MM.1S (cell line): ENCODE measurements at places on chromosomes 4 and X.

- no peak for DNase-seq
These were observed 373.1 kb downstream of the PPARGC1A start for GRCh38 chr4:23516716-23517115.

DNA sequence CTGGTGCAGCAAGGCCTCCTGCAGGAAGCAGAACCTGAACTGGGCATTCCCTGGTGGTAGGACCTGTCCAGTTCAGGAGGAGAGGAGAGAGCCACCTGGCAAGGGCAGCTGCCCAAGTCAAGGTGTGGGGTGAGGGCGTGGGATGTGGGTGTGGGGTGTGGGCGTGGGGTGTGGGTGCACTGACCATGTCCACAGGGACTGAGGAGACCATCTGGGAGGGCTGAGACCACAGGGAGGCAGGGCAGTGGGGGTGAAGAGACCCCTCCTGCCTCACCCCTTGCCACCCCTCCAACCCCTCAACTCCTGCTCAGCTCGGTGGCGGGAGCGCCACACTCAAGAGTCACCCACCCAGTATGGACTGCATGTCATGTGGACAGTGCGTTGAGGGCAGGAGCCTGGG is 117.9 kb downstream of the CPZ start:
- no peak for DNase-seq

DNA sequence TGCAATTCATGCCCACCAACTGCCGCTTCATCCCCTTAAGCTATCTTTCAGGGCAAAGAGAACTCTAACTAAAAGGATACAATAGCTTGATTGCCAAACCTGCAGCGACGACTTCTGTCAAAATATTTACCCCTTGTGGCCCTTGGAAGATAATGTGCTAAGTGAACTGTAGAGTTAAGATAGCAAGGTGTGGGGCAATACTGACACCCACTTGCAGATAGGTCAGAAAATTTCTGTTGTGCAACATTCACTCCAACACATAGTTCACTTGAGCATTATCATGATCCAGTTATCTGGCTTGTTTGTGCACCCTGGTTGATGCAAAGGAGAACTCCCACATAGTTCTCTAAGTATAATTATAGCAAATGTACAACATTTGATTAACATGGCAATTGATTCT is 55.6 kb downstream of the RHOXF2B start:
- DNase-seq: no peak

- no peak for DNase-seq
These were observed 280.3 kb upstream of the UGT8 start for GRCh38 chr4:114318309-114318708.

DNA sequence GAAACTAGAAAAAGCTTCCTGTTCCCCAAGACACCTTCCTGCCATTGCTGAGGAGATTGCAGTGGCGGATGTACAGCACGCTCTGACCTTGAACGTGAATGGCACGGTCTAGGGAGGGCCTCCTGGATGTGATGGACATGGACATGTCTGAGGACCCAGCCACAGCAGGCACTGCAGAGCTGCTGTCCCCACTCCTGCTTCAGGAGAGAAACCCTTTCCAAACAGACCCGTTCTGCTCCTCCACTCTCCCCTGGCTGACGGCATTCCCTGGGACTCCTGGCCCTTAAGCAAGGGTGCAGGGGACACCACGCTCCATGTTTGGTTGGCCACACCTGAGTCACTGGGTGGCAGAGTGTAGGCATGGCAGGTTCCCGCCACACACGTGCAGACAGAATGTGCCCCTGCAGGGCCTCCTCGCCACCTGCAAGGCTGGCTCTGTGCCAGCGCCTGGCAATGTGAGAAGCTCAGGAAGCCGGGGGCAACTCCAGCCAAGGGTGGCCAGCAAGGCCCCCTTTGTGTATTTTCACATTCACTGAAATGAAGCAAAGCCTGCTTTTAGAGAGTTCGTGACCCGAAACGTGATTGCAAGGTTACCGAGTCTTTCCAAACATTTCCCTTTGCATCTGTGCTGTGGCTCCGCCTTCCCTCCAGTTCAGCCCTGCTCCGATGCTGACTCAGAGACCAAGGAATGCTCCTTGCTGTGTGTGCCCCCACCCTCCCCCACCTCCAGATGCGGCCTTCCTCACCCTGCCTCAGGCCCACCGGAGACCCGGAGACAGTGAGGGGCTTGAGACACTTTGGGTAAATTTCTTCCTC is 46.1 kb downstream of the HTRA3 start:
- DNase-seq: peak; percentile 20

GRCh38 chr4:15682242-15683142 is 865 bp downstream of the FAM200B start:
- DNase-seq: no peak

- no peak for DNase-seq
These were observed 29.9 kb downstream of the TKTL1 start for GRCh38 chrX:154325541-154325940.

DNA sequence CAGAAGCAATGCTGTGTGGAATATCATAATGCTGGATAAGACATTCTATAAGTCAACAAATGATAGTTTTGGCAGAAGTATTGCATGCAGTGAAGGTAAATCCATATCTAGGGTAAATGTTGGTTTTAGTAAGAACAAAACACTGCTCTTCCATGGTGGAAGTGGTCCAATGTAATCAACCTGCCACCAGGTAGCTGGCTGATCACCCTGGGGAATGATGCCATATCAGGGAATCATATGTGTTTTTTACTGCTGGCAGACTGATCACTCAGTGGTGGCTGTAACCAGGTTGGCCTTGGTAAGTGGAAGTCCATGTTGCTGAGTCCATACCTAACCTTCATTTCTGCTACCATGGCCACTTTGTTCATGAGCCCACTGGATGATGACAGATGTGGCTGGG is 74.0 kb upstream of the CENPE start:
- DNase-seq: no peak

GRCh38 chrX:96835660-96836289 is 47.9 kb upstream of the RPA4 start:
- no peak for DNase-seq

DNA sequence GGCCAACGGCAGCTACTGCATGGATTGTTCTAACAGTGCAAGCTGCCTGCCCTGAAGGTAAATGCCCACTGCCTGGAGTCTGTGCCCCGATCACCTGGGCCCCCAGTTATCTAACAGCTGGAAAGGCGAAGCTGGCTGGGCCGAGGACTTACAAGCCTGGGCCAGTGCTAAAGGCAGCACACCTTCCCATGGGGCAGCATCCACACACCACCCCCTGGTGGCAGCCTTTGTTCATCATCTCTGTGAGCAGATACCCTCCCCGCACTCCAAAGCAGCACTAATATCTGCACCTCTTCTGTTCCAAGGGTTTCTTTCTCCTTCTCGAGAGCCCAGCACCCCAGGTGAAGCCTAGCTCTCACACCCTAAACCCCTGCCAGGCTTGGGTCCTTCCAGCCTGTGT is 7.6 kb downstream of the SLC2A9 start:
- DNase-seq: peak; percentile 84

DNA sequence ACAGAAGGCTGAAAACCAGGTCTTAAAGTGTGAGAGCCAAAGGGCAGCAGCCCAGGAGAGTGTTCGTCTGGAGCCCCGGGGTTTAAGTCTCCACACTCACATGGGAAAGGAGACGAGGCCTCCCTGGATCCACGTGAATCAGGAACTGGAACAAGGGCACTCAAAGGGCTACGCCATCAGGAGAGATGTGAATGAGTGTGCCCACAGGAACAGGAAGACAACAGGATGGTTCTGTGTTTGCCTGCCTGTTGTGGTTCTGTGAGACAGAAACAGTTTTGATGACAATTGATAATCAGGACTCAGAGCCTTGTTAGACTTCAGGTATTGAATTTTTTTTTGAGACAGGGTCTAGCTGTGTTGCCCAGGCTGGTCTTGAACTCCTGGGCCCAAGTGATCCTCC is 4.9 kb upstream of the CTBP1 start:
- no peak for DNase-seq

- no peak for DNase-seq
These were observed 45.4 kb downstream of the COMMD8 start for GRCh38 chr4:47418147-47418546.

- DNase-seq: no peak
These were observed 3.4 kb downstream of the CXCL8 start for GRCh38 chr4:73743795-73744194.

GRCh38 chr4:182738283-182739047 is 178.7 kb downstream of the DCTD start:
- DNase-seq: no peak

DNA sequence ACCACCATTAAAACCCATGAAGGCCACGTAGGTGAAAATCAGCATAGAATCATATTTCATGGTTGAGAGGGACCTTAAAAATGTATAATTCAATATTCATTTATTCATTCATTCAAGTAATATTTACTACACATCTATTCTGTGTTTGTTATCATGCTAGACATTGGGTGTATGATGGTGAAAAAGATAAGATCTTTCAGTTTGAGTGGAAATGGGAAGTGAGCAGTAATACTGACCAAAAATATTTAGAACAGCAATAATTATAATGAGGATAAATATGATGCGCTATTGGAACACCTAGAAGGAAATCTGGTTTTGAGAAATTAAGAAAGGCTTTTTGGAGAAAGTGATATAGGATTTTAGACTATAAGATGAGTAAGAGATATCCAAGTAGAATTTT is 28.0 kb downstream of the DKK2 start:
- no peak for DNase-seq

GRCh38 chr4:17763931-17764330 is 17.5 kb downstream of the FAM184B start:
- DNase-seq: no peak

- no peak for DNase-seq
These were observed 620.0 kb downstream of the ANKRD50 start for GRCh38 chr4:124092541-124092984.

DNA sequence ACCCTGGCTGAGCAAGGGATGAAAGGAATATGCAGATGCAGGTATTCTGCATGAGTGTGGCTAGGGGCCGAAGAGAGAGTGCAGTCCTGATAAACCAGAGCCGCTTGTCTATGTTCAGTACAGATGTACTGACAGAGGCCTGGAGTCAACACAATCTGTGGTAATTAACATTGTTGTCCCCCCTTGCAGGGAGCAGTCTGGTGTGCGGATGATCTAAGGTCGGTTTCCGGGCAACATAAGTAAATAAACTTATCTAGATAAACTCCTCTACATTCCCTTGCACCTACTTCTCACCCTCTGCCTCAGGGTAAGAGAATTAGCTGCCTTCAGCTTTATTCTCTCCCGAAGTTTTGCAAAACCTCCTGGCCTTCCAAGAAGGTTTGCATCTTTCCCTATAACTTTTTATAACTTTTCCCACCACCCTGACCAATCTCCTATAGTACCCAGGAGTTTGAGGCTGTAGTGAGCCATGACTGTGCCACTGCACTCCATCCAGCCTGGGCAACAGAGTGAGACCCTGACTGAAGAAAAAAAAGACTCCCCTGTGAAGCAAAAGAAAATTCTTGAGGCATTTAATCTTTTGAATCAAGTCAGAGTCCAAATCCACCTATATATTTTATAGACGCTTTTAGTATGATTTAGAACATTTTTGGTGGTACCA is 26.6 kb downstream of the SNX25 start:
- DNase-seq: no peak

DNA sequence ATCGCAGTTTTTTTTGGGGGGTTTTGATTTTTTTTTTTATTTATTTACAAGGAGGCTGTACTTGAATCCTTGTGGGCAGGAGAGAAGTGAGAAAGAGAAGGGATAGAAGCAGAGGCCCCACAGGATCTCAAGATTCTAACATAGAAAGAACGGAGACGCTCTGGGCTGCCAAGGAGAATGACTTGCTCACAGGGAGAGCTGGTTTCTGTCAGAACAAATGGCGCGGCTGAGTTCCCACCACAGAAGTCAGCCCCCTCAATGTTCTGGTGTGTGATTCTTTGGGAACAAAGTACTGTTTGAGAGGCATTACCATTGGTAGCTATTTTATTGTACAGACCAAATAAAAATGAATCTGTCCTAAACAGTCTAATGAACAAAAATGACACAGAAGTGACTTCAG is 80.6 kb downstream of the ATXN3L start:
- no peak for DNase-seq

DNA sequence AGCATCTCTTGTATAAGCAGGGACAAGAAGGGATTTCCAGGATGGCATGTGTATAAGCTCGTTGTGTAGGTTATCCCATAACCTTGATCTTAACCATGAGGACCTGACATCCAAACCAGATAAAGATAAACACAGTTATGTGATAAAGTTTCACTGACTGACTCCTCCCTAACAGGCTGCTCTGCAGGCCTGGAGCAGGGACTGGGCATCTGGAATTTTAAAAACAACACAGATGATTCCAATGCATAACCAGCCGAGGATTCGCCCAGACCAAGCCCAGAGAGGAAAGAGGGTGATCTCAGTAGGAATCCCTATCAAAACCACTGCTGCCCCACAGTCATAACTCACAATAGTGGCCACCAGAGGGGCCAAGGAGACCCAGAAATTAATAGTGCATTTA is 22.7 kb downstream of the KLF3 start:
- no peak for DNase-seq

DNA sequence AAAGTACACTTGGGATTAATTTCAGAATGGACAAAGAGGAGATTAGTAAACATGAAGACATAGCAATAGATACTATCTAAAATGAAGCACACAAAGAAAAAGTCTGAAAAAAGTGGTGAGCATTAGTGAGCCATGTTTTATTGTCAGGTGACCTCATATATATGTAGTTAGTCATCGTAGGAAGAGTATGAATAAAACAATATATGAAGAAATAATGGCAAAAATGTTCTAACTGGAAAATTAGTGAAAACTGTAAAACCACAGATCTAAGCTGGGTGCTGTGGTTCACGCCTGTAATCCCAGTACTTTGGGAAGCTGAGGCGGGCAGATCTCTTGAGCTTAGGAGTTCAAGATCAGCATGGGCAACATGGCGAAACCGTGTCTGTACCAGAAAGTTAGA is 67.9 kb downstream of the RBPJ start:
- no peak for DNase-seq

DNA sequence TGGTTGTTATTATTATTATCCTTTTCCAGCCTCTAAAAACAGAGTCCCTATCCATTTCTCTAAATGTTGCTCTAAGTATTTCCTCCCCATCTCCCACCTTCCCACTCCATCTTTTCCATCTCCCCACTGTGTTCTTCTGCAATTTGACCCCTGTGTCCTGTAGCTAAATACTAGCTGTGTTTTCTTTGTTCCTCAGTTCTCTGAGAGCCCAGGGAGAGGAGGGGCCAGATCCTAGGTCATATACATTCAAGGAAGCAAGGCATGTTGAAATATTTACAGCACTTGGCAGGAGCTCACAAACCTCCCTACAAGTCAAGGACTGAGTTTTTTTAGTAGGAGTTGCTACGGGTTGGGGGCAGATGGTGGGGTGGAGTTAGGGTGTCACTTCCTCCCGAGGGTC is 10.5 kb downstream of the SLC16A2 start:
- DNase-seq: no peak

- no peak for DNase-seq
These were observed 33.2 kb downstream of the ARAP2 start for GRCh38 chr4:36211084-36211483.

GRCh38 chrX:1521459-1521956 is 15.5 kb downstream of the P2RY8 start:
- peak; percentile 89 for DNase-seq

DNA sequence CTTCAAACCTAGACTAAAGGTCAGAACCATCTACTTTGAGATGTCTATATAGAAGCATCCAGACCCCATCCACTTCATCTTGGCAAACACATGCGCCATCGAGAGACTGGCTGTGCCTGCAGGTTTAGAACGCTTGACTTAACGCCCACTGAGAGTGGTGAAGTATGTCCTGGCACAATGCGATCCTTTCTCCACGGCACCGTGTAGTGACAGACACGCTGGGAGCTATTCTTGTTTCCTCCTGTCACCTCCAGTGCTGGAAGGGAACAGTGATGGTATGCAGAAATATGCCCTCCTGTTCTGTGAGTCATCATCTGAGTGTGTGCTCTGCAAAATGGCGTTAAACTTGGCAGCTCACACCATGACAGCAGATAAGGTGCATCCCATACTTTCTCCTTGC is 330.2 kb downstream of the NLGN4X start:
- no peak for DNase-seq
